ENCODE measurements at places on chromosomes 7 and 10.

GRCh38 chr7:77888998-77889397 lies 90.4 kb downstream of the PHTF2 start:
- no peak for DNase-seq

GRCh38 chr7:123757095-123757494 lies 8.3 kb upstream of the WASL start:
- DNase-seq = no peak

GRCh38 chr7:41481353-41481752 lies 221.5 kb downstream of the INHBA start:
- no peak for DNase-seq

DNA sequence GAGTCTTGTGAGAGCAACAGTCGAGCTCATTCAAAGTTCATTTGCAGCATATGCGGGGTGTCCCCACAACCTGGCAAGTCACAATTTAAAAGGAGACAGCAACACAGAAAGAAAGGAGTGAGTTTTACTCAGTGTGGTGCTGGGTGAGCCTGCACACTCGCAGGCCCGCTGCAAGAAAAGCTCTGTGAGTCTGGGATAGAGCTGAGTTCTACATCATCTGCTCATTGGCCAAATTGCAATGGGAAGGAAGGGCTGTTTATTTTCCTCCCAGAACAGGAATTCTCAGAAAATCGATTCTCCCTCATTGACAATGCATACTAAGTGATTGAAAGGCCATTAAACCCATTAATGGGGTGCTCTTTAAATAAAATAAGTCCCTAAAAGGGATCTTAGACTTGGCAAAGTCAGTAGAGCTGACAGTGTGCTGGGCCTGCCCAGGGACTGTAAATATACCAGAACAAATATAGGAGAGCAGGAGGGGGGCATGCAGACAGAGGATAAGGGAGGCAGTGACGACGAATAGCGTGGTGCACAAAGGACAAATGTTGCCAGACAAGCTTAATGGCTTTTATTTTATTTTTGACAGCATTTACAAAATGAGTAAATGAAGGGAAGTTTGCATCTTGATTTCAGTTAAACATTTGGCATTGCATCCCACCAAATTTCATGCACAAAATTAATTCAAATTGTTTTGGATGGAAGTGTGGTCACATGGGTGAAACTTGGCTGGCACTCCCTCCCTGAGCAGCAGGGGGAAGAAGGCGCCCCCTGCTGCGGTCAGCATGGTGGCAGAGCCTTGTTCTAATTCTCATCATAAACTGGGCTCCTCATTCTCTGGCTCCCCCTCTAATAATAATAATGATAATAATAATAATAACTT lies 215.7 kb downstream of the SNX10 start:
- no peak for DNase-seq
